CD4-positive, alpha-beta T cell (primary cell): ENCODE measurements at places on chromosomes 3 and 15.

DNA sequence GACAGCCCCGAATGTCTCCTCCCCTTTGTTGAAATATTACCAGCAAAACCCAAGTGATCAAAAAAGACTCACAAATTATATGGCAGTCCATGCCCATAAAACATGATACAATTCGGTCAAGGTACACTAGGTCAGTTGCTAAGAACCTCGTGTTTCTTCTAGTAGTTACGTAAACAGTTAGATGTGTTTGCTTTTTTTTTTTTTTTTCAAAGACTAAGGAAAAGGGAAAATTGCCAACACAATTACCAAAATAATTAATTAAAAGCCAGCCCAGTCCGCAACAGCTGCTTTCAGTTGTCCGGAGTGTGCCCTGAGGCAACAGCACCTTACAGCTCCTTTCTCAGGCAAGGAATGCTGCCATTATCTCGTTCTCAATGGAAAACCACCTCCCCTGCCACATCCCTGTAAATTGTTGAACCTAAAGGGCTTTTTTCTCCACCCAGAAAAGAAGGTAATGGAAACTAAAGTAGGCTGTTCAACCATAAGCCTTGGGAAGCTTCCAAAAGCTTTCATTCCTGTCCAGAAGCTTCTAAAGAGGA is 129.2 kb upstream of the TSC22D2 start:
- no peak for DNase-seq

DNA sequence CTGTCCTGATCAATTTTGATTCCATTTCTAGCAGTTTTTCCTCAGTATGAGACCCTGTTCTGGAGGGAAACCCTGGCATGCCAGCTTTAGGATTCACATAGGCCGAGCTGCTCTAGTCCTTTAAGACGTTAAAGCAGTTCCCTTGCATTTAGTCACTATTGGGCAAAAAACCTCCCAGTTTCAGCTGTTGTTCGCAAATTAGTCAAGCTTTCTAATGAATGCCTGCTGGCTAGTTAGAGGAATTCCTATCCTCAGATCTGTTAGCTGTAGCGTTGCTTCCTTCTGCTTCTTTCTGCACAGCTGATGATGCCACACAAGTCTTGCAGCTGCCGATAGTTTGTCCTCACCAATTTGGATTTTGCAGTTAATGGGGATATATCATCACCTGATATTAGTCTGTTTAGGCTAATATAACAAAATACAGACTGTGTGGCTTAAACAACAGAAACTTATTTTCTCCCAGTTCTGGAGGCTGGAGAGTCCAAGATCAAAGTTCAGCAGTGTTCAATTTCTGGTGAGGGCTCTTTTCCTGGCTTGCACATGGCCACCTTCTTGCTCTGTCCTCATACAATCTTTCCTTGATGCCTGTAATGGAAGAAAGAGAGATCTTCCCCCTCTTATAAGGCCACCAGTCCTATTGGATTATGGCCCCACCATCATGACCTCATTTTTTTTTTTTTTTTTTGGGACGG is 7.5 kb upstream of the UBL7 start:
- DNase-seq = no peak

- no peak for DNase-seq
Observed at GRCh38 chr3:169564883-169565282, 98.6 kb downstream of the MECOM start.

- no peak for DNase-seq
Observed at GRCh38 chr15:80550908-80551260, 144.2 kb upstream of the ABHD17C start.

DNA sequence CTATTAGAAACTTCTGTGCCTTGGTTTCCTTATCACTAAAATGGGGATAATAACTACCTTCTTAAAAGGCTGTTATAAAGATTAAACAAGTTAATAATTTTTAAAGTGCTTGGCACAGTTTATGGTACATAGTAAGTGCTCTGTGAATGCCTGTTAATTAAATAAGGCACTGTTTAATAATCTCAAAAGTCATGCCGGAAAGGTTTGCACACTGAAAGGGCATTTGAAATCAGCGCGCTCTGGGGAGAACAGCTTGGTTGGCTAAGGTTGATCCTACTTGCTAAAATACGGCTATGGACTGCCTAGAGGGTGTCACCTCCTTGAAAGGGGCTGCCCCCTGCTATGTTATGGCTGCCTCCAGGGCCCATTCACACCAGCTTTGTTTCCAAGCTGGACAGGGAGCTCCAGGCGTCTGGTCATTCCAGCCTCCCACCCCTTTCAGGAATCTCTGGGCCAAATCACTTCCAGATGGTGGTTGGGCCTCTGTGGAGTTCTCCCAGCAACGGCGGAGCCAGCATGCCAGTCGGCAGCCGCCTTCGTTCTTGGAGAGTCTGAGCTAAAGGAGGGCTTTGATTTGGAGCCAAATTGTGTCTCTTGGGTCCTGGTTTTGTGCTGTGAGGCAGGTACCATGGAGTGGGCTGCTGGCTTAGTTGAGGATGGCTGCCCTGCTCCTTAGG is 5.9 kb downstream of the FLNB start:
- no peak for DNase-seq

- DNase-seq = no peak
Observed at GRCh38 chr3:12005951-12006625, 1.9 kb downstream of the SYN2 start.

GRCh38 chr3:94965867-94966475 is 903.1 kb downstream of the NSUN3 start:
- DNase-seq = no peak

GRCh38 chr3:186921578-186921977 is 8.7 kb upstream of the ST6GAL1 start:
- no peak for DNase-seq

- no peak for DNase-seq
Observed at GRCh38 chr3:127529346-127530188, 61.0 kb downstream of the TPRA1 start.

GRCh38 chr3:47162697-47163168 is 1.2 kb downstream of the SETD2 start:
- DNase-seq = no peak

DNA sequence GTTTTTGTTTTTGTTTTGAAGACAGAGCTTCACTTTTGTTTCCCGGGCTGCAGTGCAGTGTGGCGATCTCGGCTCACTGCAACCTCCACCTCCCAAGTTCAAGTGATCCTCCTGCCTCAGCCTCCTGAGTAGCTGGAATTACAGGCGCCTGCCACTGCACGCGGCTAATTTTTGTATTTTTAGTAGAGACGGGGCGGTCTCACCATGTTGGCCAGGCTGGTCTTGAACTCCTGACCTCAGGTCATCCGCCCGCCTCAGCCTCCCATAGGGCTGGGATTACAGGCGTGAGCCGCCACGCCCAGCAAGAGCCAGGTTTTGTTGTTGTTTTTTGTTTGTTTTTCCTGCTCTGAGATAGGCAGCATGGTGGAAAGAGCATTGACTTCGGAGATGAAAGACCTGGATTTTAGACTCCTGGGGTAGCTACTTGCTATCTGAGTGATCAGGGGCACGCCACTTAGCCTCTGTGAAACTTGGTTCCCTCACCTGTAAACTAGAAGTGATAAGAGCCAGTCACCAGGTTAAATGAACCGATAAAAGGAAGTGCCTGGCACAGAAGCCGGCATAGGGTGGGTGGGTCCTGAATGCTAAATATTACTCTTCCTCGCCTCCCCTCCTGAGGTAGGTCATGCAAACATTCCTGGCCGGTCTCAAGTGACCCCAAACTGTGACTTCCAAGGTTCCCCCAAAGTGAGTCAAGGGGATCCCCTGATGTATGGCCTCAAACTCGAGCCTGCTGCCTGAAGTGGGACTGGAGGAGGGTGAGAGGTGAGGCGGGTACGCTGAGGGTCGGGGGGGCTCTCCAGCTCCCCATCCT is 62.9 kb upstream of the MCF2L2 start:
- no peak for DNase-seq

- DNase-seq = no peak
Observed at GRCh38 chr3:186142393-186142932, 33.6 kb upstream of the ETV5 start.

GRCh38 chr3:127658234-127658633 is 14.5 kb upstream of the ABTB1 start:
- no peak for DNase-seq

DNA sequence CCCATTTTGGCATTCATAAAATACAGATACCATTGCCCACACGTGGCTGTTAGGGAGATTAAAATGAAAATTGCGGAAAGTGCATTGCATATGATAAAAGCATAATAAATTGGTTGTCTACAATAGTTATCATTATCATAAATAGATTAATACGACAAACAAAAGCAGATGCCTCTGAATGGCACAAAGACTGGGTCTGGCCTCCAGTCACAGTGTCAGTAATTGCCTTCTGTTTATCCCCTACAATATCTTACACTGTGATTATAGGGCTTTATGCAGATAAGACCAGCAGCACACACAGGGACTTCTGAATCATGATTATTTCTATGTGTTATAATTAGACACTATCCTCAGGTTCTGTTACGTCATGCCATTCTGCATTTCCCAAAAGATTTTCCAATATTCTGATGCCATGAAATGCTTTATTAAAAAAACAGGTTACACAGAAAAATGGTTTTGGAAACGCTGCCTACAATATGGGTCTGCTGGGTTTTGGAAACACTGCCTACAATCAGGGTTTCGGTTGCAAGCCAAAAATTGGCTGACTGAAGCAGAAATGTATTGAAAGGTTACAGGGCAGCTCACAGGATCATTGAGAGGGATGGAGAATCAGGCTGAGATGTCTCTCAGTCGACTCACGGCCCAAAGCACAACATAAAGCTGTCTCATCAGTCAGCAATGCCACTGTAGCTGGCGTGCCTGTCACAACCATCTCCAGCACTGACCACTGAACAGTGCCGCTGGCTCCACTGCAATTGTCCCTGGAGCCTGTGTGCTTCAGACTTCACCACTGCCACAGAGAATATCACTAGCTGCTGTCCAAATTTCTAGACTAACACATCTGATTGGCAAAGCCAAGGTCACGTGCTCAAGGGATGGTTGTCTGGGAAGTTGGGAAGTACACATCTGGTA is 248.1 kb downstream of the ERC2 start:
- DNase-seq = no peak

GRCh38 chr15:58574631-58575030 is 142.8 kb downstream of the LIPC start:
- DNase-seq = no peak

- no peak for DNase-seq
Observed at GRCh38 chr3:150439657-150440056, 31.6 kb downstream of the TSC22D2 start.

DNA sequence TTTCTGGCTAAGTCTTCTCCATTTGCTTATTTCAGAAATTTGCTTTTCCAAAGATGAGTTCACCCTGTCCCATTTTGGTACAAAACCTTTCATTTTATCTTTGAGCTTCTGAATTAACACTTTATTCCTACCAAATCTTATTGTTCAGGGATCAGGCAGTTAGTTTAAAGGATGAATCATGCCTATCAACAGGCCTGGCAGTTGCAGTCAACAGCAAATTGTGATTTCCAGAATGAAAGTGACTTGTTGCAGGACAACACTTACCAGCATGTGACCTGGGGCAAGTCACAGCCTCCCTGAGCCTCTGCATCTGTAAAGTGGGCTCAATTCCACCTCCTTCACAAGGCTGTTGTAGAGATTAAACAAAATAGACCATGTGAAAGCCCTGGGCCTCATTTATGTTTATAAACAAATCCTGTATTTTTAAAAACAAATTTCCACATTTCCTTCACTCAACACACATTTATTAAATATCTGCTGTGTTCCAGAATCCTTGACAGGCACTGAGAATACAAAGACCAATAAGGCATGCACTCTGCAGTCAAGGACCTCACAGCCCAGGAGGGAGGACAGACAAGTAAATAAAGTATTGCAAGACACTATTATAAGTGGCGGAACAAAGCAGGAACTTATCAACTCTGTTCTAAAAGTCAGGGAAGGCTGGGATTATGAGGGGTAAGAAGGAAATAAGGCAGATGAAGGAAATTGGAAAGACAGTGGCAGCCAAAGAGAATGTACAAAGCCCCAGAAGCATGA is 359.1 kb upstream of the IL12A start:
- no peak for DNase-seq

- no peak for DNase-seq
Observed at GRCh38 chr3:26587571-26587970, 35.0 kb upstream of the LRRC3B start.

DNA sequence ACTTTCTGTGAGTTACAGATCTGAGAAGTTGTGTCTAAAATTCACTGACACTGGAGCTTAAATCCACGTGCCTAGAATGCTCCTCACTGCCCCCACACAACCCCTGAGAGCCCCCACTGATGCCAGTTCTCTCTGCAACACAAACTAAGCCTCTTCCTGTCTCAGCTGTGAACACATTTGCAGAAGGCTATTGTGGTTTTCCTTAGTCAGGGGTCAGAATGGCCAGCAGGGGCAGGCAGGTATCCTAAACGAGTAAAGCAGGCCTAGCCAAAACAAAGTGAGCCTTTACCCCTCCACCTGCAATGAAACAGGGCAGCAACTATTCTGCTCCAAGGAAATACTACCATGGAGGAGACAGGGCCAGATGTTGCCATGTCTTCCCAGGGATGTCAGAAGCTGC is 78.6 kb downstream of the FHIT start:
- no peak for DNase-seq

DNA sequence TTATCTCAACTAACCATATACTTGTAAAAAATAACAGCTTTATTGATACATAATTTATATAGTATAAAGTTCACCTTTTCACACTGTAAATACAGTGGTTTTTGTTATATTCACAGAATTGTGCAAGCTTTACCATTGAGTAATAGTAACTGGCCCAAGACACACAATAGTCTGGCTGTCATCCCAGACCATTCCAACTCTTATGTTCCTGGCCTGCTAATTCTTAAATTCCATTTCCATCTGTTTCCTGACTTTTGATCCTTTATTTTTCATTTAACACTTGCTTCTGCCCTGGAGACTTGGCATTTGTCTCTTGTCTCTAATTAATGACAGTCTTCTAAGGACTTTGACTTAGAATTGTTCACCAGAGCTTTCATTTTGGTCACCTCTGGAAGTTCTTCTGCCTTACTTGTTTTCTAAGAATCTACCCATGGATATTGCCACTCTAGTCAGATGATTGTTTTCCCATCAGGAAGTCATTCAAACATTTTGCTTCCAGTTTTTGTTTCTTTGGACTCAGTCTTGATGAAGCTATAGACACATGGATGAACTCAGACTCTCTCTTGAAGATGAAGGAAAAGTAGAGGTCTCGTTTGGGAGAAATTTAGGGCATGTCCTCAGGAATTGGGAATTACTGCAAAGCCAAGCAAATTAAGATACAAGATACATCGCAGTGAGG is 27.2 kb upstream of the PLSCR4 start:
- DNase-seq = no peak

GRCh38 chr15:96005906-96006305 is 324.6 kb upstream of the NR2F2 start:
- no peak for DNase-seq

GRCh38 chr3:31405515-31405914 is 127.2 kb upstream of the STT3B start:
- no peak for DNase-seq

GRCh38 chr3:116863270-116863770 is 153.7 kb downstream of the TUSC7 start:
- DNase-seq = no peak

DNA sequence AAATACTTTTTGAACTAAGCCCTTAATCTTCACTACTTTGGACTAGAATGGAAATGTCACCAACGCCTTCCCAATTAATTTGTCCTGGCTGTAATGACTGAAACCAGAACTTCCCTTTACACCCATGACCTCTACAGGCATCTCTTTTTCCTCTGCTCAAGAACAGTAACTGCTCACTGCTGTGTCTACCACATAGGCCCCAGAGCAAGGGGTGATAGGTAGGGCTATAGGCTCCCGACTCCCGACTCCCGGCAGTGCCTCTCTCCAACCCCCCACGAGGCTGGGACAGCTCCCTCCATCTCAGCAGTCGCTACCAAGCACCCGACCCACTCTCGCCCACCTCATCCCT is 384 bp upstream of the LEKR1 start:
- DNase-seq = no peak
